ENCODE measurements at places on chromosomes 6 and 20.

- no peak for DNase-seq
These were observed 18.1 kb downstream of the BPI start for GRCh38 chr20:38321959-38322598.

DNA sequence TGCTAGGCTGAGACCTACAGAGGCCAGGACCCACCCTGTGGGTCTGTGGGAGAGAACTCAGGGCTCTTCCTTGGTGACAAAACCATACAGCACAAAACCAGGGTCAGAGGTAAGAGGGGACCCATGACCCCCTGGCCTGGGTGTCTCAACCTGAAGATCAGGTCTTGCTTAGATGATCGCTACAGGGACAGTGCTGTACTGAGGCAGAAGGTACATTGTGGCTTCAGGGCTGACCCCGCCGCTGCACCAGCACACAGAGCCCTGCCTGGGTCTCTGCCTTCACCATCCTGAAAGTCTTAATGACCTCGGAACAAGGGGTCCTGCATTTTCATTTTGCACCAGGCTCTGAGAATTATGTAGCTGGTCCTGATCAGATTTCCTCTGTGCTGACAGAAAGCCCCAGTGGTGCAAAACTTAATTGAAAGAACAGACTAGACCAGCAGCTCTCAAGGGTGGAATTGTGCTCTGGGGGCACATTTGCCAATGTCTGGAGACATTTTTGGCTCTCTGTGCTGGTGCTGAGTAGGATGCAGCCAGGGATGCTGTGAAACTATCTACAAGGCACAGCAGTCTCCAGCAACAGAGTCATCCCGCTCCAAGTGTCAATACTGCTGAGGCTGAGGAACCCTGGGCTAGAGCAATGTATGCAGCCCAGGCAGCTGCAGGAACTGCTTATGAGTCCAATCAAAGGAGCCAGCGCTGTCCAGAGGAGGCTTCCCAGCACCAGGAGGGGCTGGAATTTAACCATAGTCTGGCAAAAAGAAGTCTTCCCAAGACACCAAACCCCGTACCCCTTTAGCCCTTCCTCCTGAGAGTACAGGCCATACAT, 254.9 kb downstream of the ERMARD start:
- DNase-seq: no peak

GRCh38 chr6:6386010-6386409, 65.5 kb upstream of the F13A1 start:
- DNase-seq: no peak

DNA sequence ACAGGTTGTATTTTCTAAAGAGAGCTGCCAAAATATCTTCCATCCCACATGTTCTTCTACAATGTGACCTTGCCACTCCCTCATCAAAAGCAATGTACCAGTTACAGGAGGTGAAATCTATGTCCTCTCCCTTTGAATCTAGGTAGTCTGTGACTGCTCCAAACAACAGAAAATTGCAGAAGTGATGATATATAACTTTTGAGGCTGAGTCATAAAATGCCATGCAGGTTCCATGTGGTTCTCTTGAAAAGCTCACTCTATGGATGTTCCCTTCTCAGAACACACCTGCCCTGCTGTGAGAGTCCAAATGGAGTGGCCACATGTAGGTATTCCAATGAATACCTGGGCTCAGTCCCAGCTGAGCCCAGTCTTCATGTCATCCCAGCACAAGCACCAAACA, 16.9 kb upstream of the PHIP start:
- no peak for DNase-seq

DNA sequence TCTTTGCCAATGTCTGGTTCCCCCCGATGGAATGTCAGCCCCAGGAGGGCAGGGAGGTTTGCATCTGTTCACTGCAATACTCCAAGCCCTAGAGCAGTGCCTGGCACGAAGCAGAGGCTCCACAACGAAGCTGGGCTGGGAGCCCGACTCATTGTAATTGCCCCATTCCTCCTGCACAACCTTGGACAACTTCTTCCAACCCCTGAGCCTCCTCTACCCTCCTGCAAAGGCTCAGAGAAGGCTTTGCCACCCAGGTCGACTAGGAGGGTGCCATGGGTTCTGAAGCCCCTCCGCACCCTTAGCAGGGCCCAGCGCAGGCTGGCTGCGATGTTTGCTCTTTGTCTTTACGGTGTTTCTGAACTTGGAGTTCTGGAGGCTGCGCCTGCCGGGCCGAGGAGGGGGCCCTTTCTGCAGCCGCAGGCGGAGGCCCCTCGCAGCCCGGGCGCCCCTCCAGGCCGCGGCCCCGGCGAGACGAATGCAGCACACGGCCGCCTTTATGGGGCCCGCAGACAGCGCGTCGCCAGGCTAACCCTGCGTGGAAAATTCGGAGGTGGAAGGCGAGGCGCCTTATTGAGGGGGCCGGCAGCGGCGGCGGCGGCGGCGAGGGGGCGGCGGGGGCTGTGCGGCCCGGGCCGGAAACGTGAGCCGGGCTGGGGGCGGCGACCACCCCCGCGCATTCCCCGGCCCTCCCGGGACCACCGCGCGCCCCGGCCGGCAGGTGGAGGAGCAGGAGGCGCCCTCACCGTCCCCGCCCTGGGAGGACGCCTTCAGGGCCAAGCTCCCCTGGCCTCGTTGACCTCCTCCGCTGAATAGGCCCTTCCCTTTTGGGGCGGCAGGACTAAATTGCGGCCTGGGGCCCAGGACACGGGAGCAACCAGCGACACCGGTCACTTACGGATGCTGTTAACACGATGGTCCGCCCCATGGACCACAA, 27.0 kb downstream of the SNAI1 start:
- DNase-seq: no peak

GRCh38 chr20:50467718-50468356, 42.3 kb upstream of the PTPN1 start:
- no peak for DNase-seq

GRCh38 chr6:47126647-47127391, 84.7 kb upstream of the ADGRF1 start:
- DNase-seq: no peak

Data from stimulated activated CD4-positive, alpha-beta T cell treated with anti-CD3 and anti-CD28 coated beads, Interleukin-1b, Interleukin-23, amount 100 ng/mL, for 1 hour (primary cell).